ENCODE measurements at places on chromosomes 6 and 20.

DNA sequence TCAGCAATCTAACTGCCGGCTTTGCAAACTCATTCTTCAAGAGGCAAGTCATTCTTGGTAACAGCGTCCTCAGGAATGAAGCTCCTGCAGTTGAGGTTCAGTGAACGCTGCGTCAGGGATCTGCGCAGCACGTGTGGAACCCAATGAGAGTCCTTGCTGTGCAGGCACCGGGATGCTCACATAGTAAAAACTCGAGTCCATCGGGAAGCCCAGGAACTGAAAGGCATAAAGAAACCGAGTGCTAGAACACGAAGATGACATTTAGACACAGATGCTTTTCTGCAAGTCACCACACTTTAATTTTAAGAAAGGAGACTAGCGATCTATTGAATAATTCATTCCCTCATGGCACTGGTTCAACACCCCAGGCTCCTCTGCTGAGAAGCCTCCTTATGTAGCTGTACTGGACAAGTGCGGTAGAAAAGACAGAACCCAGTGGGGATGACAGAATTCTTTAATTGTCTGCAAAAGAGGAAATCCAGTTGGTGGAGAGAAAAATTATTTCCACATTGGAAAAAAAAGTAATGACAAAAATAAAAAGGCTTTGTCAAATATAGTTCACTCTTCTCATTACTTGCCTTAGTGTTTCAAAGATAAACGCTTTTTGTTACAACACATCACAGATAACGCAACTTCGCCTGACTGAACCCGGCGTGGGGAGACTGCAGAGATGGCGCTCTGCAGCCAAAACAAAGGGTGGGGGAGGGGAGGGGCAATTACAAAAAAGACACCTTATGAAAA lies 1.9 kb upstream of the AFDN start:
- no peak for DNase-seq

GRCh38 chr6:125791151-125791819 lies 525 bp downstream of the NCOA7 start:
- DNase-seq: no peak

GRCh38 chr6:109023356-109023925 lies 71.2 kb downstream of the SESN1 start:
- no peak for DNase-seq

DNA sequence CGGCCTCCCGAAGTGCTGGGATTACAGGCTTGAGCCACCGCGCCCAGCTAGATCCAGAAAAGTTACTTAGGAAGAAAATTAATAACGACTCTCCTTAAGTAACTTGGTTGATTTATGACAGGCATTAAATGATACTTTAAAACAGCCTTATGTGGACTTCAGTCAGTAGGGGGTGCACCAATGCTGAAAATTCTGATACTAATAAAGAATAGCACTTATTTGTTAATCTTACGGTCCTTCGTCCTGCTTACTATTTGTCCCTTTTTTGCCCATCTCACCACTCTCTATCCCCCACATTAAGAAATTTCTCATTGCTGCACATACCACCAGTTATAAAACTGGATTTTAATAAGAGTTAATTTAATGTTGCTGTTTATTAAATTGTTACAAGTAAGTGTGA lies 12.7 kb upstream of the PRELID3B start:
- no peak for DNase-seq

GRCh38 chr6:88366672-88367071 lies 200.5 kb upstream of the CNR1 start:
- DNase-seq: no peak

DNA sequence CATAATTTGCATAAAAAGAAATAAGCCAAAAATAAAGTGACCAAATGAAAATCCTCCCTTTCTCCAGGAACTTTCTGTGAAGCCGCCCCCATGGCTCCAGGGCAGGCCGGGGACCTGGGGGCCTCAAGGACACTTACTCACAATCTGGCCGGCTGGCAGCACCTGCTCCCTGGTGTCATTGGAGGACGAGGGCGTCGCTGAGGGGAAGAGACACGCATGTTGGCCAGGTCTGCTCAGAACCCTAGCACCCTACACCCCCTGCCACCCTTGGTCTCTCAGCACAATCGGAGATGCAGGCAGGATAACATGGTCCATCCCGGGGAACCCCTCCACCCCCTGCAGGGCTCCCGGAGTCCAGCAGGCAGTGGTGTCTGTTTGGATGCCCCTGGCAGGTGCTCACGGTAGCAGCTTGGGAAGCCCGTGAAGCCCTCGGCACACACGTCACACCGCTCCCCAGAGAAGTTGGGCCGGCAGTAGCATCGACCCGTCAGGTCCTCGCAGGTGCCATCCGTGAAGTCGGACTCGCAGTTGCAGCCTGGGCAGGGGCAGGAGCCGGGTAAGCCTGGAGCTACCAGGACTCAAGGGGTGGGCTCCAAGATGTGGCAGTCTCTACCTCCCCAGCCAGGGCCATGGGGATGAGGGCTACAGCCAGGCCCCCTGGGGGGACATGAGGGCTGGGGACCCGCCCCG lies 21.3 kb downstream of the LAMA5 start:
- DNase-seq: no peak

DNA sequence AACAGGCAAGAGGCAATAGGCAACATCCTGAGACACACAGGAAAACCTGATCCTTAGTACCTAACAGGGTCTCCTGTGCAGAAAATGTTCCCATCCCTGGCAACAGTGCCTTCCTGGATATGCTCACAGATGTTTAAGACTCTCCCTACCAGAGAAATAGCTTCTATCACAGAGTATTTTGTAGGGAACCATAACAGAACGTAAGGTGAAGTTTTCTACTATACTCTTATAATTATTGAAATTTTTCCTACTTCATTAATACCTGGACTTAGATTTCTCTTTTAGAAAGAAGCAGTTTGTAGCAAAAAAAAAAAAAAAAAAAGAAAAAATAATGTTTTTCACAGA lies 33.5 kb upstream of the LGSN start:
- no peak for DNase-seq

DNA sequence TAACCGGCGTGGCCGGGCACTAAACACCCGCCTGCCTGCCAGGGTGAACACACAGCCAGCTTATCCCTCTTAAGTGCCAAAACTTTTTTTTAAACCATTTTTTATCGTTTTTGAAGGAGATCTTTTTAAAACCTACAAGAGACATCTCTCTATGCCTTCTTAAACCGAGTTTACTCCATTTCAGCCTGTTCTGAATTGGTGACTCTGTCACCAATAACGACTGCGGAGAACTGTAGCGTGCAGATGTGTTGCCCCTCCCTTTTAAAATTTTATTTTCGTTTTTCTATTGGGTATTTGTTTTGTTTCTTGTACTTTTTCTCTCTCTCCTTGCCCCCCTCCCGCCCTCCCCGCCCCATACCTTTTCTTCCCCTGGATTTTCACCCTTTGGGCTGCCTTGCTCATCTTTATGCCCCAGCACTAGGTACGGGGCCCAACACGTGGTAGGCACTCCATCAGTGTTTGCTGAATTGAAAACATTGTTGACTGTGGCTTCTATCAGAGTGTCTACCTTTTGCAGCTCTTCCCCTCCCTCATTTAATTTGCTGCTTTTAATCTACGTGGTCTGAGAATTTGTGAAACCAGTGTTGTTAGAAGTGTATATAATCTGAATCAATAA lies 1.5 kb downstream of the ZCCHC3 start:
- no peak for DNase-seq

DNA sequence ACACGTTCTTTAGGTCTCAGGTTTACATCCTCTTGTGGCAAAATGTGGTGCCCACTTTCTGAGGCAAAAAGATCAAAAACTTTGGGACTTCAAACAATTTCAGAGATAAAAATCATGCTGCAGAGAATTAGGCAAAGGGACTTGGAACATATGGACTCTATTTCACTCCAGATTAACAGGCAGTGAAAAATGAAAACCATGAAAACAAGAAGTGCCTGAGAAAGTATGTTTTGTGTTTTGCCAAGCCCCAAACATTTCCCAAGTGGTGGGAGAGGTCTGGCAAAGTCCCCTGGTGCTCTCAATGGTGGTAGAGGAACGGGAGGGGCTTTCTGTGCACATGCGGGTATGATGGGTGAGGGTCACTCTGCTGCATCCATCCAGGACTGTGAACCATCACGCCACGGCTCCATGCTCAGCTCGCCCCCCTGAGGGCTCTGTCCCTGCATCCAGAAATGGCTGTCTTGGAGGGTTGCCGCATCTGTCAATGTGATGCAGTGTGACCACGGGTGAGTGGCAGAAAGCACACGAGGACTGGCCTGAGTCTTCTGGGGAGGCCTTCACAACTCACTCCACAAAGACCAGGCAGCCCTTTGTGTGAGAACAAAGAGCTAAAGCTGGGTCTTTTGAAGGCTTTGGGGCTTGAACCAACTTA lies 43.2 kb upstream of the TBC1D7 start:
- no peak for DNase-seq

All from omental fat pad (tissue), 4 donors.